ENCODE measurements at places on chromosomes 7 and 10.
A peak's percentile ranks its signal among the peaks of the same experiment; 100 is the strongest.

- H3K27ac ChIP-seq = no peak overlapping the region
- peaks cover 11% of the 10 kb centered on the region for H3K4me1 ChIP-seq
- H3K27me3 ChIP-seq = no peaks in the 10 kb centered on the region
- no peak for DNase-seq
These were observed 80.9 kb downstream of the LRRC17 start for GRCh38 chr7:102993718-102994029.

GRCh38 chr7:104931181-104931781 lies 82.7 kb upstream of the KMT2E start:
- no peaks in the 10 kb centered on the region for H3K27me3 ChIP-seq
- H3K36me3 ChIP-seq = no peaks in the 10 kb centered on the region
- H3K4me1 ChIP-seq = peaks cover 30% of the 10 kb centered on the region
- H3K27ac ChIP-seq = no peak overlapping the region
- no peak for DNase-seq
- no peak overlapping the region for H3K4me3 ChIP-seq

- H3K4me1 ChIP-seq = peaks cover 19% of the 10 kb centered on the region
- no peaks in the 10 kb centered on the region for H3K27me3 ChIP-seq
- H3K36me3 ChIP-seq = no peaks in the 10 kb centered on the region
- peak overlapping the region; percentile 86 for H3K4me3 ChIP-seq
- H3K27ac ChIP-seq = peak overlapping the region; percentile 97
- DNase-seq = no peak
These were observed 846 bp downstream of the DNAJC1 start for GRCh38 chr10:22002591-22003176.

GRCh38 chr7:157821959-157822687 lies 485.3 kb downstream of the DNAJB6 start:
- H3K4me3 ChIP-seq = no peak overlapping the region
- no peak for DNase-seq
- H3K27me3 ChIP-seq = no peaks in the 10 kb centered on the region
- H3K36me3 ChIP-seq = no peaks in the 10 kb centered on the region
- H3K4me1 ChIP-seq = no peaks in the 10 kb centered on the region
- no peak overlapping the region for H3K27ac ChIP-seq

DNA sequence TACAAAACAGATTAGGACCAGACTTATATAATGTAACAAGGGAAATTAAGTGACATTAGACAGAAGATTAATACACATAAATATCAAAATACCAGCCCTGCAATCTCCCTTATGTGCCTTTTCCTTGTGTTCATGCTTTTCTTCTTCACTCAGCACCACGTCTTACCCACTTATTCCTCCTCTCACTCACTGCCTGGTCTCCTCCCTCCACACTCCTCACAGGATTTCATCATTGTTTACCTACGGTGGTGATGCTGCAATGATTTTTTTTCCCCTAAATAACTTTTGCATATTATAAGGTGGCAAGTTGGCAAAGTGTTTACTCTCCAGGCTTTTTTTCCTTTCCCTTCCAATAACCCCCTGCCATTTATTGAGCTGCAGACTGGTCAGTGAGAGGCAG lies 203.2 kb downstream of the PCLO start:
- H3K27me3 ChIP-seq = no peaks in the 10 kb centered on the region
- H3K4me3 ChIP-seq = no peak overlapping the region
- H3K36me3 ChIP-seq = no peaks in the 10 kb centered on the region
- no peak overlapping the region for H3K27ac ChIP-seq
- no peaks in the 10 kb centered on the region for H3K4me1 ChIP-seq

DNA sequence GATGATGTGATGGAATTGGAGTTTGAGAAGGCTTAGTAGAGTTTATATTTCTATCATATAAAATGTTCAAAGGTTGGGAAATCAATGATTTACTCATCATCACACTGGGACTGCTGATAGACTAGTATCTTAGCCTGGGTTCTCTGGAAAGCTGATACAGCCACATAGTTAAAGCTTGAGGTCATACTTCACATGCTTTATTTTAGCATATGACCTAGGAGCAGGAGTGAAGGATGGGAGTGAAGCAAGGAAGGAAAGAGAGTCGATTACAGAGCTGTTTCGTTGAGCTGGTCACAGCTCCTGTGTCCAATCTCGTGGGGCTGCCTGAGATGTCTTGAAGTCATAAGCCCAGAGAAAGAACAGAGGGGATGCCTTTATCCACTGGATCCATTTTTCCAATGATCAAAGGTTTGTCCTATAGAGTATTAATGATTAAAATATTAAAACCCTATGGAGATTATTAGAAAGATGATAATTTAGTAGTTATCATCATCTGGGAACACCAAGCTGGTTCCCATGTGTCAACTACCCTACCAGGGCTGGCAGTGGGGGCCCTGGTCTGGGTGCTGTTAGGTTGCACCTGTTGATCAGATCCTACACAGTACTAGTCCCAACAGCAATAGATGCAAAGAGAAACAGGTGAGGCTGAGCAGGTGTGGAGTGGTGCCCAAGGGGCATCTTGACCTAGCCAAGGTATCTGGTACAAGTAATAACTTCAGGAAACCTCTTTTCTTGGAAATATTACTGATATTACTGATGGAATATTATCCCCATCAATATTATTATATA lies 77.8 kb downstream of the BAMBI start:
- H3K27me3 ChIP-seq = no peaks in the 10 kb centered on the region
- H3K36me3 ChIP-seq = no peaks in the 10 kb centered on the region
- H3K4me1 ChIP-seq = no peaks in the 10 kb centered on the region
- no peak overlapping the region for H3K27ac ChIP-seq

DNA sequence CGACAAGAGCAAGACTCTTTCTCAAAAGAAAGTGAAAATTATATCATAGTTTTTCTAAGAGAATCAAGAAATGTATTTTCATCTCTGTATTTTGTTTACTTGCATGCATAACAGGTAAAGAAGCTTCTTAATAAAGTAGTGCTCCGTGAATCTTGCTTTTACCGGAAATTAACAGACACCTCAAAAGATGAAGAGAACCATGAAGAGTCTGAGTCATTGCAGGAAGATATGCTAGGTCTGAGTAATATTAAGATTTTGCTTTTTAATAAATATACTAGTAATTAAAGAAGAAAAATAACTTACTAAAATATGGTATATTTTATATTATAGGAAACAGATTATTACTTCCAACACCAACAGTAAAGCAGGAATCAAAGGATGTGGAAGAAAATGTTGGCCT lies 39.5 kb upstream of the STOX1 start:
- no peak overlapping the region for H3K4me3 ChIP-seq
- H3K4me1 ChIP-seq = no peaks in the 10 kb centered on the region
- DNase-seq = no peak
- no peaks in the 10 kb centered on the region for H3K27me3 ChIP-seq
- H3K27ac ChIP-seq = no peak overlapping the region

DNA sequence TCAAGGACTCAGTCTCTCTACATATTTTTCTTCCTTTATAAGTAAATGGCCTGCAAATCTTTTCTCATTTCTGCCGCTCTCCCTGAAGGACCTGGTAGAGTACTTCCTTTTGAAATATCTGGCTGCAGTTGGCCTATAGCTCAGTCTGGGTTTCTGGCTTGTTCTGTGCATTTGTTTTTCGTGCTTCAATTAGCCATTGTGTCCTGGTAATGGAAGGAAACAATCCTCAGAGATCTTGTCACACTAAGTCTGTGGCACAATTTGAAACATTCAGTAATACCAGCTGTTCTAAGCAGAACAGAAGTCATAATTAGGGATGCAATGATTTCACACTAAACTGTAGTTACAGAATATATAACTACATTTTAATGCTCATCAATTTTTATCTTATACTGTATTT lies 545.0 kb downstream of the NRG3 start:
- no peak overlapping the region for H3K4me3 ChIP-seq
- no peaks in the 10 kb centered on the region for H3K4me1 ChIP-seq
- no peaks in the 10 kb centered on the region for H3K27me3 ChIP-seq
- H3K27ac ChIP-seq = no peak overlapping the region
- no peaks in the 10 kb centered on the region for H3K36me3 ChIP-seq

DNA sequence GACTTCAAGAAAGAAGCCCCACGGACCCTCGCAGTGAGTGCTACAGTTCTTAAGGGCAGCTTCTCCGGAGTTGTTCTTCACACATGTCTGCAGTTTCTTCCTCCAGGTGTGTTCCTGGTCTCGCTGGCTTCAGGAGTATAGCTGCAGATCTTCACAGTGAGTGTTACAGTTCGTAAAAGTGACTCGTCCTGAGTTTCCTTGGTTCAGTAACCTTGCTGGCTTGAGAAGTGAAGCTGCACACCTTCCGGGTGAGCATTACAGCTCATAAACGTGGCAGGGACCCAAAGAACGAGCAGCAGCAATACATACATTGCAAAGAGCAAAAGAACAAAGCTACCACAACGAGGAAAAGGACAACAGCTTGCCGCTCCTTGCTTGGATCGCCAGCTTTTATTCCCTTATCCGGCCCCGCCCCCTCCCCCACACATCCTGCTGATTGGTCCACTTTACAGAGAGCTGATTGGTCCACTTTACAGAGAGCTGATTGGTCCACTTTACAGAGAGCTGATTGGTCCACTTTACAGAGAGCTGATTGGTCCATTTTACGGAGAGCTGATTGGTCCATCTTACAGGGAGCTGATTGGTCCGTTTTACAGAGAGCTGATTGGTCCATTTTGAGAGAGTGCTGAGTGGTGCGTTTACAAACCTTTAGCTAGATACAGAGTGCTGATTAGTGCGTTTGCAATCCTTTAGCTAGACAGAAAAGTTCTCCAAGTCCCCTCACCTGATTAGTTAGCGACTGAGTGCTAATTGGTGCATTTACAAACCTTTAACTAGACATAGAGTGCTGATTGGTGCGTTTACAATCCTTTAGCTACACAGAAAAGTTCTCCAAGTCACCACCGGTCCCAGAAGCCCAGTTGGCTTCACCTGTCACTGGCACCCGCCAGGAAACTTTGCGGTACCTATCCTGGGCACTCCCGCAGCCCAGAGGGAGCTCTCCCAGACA lies 165.3 kb downstream of the AGMO start:
- no peaks in the 10 kb centered on the region for H3K27me3 ChIP-seq
- H3K36me3 ChIP-seq = no peaks in the 10 kb centered on the region
- no peaks in the 10 kb centered on the region for H3K4me1 ChIP-seq
- no peak for DNase-seq

DNA sequence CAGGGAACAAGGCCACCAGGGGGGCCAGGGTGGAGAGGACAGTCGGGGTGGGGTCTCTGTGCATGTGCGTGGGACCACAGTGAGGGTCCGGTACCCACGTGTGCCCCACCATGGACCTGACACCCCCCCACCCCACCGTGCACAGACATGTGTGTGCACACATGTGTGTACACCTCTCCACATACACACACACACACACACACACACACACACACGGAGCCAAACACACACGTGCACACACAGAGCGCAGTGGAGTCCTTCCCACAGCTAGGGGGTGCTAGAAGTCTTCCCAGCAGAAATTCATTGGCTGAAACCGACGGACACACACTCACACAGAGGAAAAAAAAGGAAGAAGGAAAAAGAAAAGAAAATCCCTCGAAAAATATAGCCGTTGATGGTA lies 42.8 kb upstream of the GNA12 start:
- no peak overlapping the region for H3K27ac ChIP-seq
- no peaks in the 10 kb centered on the region for H3K36me3 ChIP-seq
- DNase-seq = no peak
- no peak overlapping the region for H3K4me3 ChIP-seq

- peak within 1 kb of the TSS; percentile 45 for H3K27ac ChIP-seq
- peaks cover 8% of the 10 kb centered on the region for H3K27me3 ChIP-seq
- H3K4me1 ChIP-seq = peaks cover 21% of the 10 kb centered on the region
- peak within 1 kb of the TSS; percentile 66 for H3K4me3 ChIP-seq
These were observed at the start of gene SDK1 for GRCh38 chr7:3300651-3301448. Gene SDK1, plus strand, starts transcription at chr7:3301252. Its CDS starts 335 bp downstream, at chr7:3301587.

- no peaks in the 10 kb centered on the region for H3K27me3 ChIP-seq
- H3K27ac ChIP-seq = peak overlapping the region; percentile 80
- peaks cover 33% of the 10 kb centered on the region for H3K4me1 ChIP-seq
These were observed 567 bp downstream of the GTF2IRD1 start for GRCh38 chr7:74454021-74454924.

DNA sequence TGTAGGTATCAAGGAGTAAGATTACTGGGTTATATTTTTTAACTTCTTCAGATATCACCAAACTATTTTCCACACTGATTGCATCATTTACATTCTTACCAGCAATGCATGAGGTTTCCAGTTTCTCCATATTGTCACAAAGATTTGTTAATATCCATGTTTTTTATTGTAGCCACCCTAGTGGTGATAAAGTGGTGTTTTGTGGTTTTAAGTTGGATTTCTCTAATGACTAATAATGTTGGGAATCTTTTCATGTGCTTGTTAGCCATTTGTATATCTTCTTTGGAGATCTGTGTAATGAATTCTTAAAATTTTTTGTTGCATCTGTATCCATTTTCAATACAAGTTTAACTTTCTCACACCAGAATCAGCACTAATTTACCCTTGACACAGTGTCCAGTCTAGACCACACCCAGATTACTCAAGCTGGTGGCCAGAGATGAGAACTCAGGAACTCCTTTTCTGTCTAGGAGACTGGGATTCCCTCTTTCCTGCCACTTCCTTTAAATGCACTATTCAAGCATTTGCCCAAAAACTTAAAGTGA lies 67.0 kb upstream of the PLXDC2 start:
- no peaks in the 10 kb centered on the region for H3K27me3 ChIP-seq
- no peak for DNase-seq
- no peak overlapping the region for H3K27ac ChIP-seq
- H3K36me3 ChIP-seq = no peaks in the 10 kb centered on the region
- H3K4me1 ChIP-seq = no peaks in the 10 kb centered on the region

DNA sequence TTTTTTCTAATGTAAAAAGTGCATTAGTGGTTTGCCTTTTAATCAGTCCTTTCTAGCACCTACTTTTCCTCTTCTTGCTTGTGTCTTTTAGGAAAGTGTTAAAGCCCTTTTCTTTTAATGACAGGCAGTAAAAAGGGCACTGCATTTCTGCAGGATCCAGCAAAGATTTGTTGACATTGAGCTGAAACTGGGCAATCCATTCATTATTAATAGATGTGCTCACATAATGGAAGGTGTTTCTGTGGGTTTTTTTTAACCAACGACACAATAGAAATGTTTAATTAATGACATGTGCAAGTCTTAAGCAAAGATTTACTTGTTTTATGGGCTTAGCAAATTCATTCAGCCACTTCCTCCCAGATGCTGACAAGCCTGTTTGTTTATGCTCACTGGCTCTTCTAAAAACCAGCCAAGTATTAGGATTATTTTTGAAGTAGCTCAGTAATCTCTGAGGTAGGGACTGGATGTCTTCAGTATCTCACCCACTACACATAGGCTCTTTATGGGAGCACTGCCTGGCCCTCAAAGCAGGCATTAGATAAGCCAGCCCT lies 1201.1 kb downstream of the SORCS1 start:
- H3K4me1 ChIP-seq = no peaks in the 10 kb centered on the region
- H3K27me3 ChIP-seq = no peaks in the 10 kb centered on the region
- no peak overlapping the region for H3K4me3 ChIP-seq
- no peaks in the 10 kb centered on the region for H3K36me3 ChIP-seq
- no peak overlapping the region for H3K27ac ChIP-seq

DNA sequence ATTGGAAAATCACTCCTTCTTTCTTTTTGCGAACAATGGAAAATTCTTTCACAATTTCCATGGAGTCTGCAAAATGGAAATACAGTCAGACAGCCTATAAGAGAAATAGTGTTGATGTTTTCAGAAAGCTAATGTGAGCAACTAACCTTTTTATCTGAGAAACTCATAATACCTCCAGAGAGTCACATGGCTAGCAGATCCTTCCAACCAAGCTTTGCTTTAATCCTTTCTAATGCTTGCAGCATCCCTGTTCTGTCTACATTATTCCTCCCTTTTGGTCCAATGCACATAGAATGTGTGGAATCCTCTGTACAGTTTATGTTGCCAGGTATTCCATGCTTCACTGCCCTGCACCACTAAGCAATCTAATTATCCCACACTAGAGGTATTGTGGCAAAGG lies 717.5 kb upstream of the LRRN3 start:
- no peaks in the 10 kb centered on the region for H3K4me1 ChIP-seq
- no peak overlapping the region for H3K27ac ChIP-seq
- H3K4me3 ChIP-seq = no peak overlapping the region

- no peak overlapping the region for H3K4me3 ChIP-seq
- peaks cover 17% of the 10 kb centered on the region for H3K4me1 ChIP-seq
- no peak overlapping the region for H3K27ac ChIP-seq
- DNase-seq = no peak
These were observed 172.4 kb downstream of the PRPF18 start for GRCh38 chr10:13759168-13759567.
